Kidney epithelial cell (primary cell): ENCODE measurements at places on chromosomes 7 and 10.

DNA sequence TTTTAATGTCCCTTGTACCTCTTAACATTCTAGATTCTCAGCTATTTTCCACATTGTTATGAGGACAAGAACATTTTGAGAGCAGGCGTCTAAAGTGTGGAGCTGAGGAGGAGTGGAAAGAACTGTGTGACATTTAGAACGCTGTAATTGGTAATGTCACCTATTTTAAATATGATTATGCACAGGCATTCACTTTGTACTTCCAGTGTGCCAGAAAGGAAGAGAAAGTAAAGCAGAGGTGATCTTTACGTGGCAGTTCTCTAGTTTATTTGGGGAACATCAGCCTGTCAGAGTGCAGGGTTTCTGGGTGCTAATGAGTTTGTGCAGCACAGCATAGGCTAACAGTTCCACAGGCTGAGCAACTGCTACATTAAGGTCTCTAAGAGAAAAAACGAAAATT, 498.4 kb upstream of the POM121L12 start:
- no peak for DNase-seq

DNA sequence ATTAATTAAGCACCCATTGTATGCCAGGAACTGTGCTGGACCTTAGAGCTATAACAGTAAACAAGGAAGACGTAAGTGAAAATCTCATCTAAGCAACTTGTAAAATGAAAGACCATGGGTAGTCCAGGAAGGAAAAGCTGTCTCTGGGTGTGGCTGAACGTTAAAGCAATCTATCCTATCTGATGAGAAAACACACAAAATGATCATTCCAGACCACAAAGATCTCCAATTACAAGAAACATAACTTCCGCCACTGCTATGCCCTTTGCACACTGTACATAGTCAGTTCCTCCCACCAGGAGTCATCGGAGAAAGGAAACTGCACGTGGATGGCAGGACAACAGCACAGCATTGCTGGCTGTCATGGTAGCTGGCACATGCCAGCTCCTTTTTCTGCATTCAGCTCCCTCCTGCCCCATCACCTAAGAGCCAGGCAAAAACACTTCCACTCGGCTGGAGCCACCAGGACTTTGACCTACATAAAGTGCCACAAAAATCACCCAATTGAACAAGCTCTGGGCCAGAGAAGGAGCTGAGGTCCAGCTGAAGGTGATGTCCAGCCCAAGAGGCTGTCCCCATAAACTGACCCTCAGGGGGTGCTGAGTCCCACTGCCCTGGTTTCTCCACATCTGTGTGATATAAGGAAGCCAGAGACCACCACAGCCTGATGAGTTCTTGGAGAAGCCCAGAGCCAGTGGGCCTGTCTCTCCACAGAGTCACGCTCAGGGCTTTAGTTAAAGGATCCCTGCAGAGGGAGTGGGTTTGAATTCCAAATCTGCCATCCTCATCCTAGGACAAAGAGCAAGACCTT, 56.4 kb downstream of the STEAP1B start:
- DNase-seq, result no peak

GRCh38 chr10:46558122-46558391, 1.6 kb upstream of the GPRIN2 start:
- no peak for DNase-seq

DNA sequence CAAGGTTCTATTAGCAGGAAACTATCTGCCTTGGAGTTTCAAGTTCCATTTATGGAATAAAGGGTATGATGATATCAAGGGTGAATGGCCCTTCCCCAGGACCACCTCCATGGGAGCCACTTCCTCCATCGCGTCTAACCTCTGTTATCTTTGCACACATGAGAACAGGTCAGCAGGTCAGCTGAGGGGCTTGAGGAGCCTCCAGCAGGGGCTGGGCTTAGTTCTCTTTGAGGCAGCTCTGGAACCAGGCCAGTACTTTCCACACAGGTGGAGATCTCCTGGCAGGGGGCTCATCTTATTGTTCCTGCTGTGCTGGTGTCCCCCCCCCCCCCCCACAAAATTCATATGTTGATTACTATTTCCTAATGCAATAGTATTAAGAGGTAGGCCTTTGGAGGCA, 472.2 kb upstream of the ZMIZ1 start:
- DNase-seq, result no peak

- DNase-seq, result no peak
Measured at GRCh38 chr7:105992905-105993304, 29.8 kb downstream of the CDHR3 start.

DNA sequence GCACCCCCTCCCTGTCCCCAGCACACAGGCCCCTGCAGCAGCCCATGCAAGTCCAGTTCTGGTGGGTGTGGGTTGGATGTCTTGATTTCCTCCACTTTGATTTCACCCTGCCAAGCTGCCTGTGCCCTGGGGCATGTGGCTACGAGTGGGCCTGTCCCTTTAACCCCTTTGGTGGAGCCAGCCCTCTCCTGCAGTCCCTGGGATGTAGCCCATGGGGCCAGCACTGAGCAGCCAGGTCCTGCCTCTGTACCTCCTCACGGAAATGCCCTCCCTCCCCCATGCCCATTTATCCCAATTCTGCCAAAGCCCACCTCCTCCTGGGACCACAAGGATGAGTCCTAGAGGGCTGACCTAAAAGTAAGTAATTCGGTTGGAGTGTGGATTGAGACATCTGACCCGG, 11.9 kb downstream of the COL13A1 start:
- no peak for DNase-seq

GRCh38 chr10:33509231-33509831, 174.9 kb upstream of the NRP1 start:
- peak; percentile 88 for DNase-seq

GRCh38 chr7:35450456-35451214, 196.7 kb upstream of the TBX20 start:
- no peak for DNase-seq

DNA sequence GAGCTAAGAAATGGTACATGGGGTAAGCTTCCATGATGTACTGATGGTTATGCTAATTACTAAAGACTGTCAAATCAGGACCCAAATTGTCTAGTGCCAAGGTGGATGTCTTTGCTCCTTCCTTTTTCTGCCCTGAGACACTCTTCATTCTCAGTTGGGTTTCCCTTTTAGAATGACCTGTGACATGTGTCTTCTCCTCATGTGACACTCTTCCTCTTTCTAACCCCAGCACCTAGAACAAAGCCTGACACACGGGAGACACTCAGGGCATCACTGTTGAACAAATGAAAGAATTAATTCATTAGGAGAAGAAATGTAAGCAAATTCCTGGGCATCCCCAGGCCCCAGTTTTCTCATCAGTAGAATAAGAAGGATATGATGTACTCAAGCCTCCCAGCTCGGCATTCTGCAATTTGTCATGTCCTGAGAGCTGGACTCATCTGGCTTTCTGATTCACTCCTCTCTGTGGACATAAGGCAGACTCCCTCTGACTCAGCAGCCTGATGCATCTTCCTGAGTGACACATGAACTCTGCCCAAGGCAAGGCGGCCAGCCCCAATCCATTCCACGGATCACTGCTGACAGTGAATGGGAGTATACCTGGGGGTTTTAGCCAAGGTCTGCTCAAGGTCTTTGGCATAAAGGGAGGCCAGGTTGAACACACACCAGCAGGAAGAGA, 473.8 kb downstream of the KCNMA1 start:
- DNase-seq, result peak; percentile 99

- no peak for DNase-seq
Measured at GRCh38 chr10:102262744-102263370, 17.5 kb downstream of the GBF1 start.

- no peak for DNase-seq
Measured at GRCh38 chr7:129055861-129056464, 1.1 kb upstream of the TNPO3 start.

DNA sequence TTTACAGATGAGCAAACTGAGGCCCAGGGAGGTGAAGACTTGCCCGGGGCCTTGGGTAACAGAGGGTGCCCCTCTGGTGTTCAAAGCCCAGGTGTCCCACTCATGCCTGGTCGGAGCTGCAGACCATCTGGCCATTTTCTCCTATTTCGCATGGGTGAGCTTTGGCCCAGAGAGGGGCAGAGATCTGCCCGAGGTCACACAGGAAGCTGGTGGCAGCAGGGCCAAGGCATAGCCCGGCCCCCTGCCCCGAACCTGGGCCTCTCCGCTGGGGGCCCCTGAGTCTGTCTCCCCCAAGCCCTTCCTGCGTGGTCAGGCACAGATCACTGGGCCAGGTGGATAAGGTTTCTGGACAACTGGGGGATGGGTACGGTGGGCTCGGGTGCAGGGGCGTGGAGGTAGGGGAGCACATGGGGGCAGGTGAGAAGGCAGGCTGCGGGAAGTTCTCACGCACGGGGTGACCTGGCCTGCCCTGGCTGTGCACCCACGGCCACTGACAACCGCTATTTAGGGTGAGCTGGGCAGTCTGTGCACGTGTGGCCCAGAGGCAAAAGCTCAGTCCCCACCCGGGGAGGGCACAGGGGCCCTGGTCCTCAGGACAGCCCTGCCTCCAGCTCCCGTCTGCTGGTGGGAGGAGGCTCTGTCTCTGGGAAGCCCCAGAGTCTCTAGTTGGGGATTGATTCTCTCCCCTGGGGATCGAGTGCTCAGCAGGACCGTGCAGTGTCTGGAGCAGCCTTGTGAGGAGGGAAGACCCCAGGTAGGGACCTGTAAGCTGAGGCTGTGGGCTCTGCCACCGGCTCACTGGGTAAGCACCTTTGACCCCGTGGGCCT, 68.6 kb downstream of the UNCX start:
- DNase-seq, result no peak

- no peak for DNase-seq
Measured at GRCh38 chr10:117004227-117005025, 561 bp downstream of the SHTN1 start.

GRCh38 chr7:30505174-30505697, 607 bp upstream of the GGCT start:
- no peak for DNase-seq

DNA sequence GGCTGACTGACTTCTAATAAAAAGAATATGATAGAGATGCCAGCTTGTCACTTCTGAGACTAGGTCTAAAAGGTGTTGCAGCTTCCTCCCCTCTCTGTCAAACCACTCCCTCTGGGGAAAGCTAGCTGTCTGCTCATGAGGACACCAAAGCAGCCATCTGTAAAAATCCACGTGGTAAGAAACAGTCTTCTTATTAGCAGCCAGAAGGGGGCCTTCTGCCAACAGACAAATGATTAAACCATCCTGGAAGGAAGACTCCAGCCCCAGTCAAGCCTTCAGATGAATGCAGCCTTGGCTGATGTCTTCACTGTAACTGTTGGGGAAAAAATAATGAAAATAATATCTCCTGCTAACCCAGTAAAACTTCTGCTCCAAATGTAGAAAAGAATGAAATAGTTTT, 41.9 kb upstream of the DAGLB start:
- DNase-seq, result no peak

- DNase-seq, result no peak
Measured at GRCh38 chr10:88901206-88901983, 21.4 kb downstream of the STAMBPL1 start.

DNA sequence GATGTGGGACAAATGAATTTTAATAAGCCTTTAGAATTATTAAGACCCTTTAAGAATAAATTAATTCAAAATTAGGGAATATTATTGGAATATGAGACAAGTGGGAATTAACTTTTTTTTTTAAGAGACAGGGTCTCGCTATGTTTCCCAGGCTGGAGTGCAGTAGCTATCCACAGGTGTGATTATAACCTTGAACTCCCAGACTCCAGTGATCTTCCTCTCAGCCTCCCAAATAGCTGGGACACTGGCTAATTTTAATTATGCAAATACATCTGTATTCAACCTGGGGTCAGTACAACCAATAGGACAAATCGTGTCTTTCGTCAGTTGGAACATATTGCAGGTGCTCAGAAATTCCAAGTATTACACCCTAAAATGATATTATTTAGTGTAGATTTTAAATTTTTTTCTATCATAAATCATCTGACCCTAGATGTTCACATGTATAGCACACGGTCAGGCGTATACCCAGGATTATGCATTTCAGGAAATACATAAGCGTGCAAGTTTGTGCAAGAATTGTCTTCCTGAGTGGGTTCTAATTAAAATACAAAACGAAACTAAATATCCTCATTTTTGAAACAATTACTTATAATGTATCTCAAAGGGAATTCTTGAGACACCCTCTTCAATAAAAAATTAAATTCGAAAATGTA, 1.2 kb downstream of the NT5C3A start:
- DNase-seq, result no peak

DNA sequence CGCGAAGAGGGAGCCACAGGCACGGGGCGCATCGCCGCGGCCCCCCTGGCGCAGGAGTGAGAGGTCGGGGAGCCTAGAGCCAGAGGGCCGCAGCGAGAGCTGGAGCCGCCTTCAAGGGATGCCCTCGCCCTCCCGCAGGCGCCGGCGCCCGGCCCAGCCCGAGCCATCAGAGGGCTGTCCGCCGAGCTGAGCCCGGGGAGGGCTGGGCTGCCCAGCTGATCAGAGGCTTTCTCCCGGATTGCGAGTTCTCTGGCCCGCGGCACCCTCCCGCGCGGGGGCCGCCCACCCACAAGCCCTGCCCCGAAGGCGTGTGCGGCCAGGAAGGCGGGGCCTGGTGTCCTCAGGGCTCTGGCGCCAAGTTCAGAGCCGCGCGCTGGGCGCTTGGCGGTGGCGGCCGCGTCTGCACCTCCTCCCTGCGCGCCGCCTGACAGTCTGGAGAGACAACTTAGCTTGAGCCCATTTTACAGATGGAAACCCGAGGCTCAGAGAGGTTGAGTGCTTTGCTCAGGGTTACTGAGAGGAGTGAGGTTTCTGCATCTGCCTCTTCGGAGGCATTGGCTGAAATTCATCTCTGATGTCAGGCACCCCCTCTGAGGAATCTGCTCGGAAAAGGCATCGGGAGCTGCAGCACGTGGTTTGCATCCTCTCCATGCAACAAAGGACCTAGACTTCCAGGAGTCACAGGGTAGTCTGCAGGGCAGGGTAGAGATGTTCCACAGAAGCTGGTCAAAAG, 3.8 kb upstream of the ANTXRL start:
- DNase-seq, result no peak
